ENCODE measurements at places on chromosomes 16 and 17. TPM values are rescaled to one million over a fixed set of nuclear protein-coding genes. Genes with fewer than 3 reads are reported as not detected.

DNA sequence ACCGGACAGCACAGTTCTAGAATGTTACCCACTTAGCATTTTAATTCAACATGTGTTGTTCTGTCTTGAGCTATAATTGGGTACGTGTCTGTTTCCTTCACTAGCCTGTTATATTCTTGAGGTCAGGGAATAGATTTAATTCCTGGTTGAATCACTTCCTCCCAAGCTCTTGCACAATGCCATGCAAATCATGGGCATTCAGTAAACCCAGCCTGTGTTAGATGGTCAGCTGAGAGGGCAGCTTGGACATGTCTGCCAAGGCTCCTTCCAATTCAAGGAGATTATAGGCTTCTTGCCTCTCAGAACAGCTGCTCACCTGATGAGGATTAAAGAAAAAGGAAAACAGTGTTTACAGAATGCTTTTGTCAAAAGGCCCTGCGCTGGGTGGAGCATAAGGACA lies 12.6 kb downstream of the C1QTNF1 start:
- H3K4me1 ChIP-seq: peaks cover 39% of the 10 kb centered on the region
- peak; percentile 45 for DNase-seq
- no peaks in the 10 kb centered on the region for H3K27me3 ChIP-seq

DNA sequence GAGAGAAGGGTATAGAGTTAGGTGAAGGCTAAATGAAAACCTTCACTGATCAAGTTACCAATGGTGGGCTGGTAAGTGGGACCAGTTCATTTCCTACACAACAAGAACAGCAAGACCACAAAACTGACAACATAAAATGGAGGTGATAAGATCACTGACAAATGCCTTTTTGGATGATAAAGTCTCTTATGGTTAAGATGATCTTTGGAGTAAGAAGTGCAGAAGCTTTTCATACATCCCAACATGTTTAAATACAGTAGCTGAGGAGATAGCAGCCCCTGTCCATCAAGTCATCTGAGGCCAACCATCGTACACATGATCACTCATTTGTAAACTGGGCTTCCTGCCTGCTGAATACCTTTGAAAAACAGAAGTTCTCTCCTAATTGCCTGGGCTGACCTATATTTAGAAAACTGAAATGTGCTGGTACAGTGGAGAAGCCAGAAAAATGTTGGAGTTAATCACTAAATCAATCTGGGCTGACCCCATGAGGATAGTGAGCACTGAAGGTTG lies 259.0 kb upstream of the ZFHX3 start:
- no peak overlapping the region for H3K27ac ChIP-seq
- no peaks in the 10 kb centered on the region for H3K36me3 ChIP-seq
- H3K27me3 ChIP-seq: no peaks in the 10 kb centered on the region
- H3K4me3 ChIP-seq: no peak overlapping the region
- no peak for DNase-seq

The TTLL6 gene
- not detected for polyA plus RNA-seq

The CBFA2T3 gene
- 1.6 TPM for polyA plus RNA-seq

The ZFHX3 gene
- polyA plus RNA-seq: 1.1 TPM

- H3K4me1 ChIP-seq: no peaks in the 10 kb centered on the region
- H3K36me3 ChIP-seq: no peaks in the 10 kb centered on the region
- no peak overlapping the region for H3K4me3 ChIP-seq
- no peak for DNase-seq
- no peaks in the 10 kb centered on the region for H3K27me3 ChIP-seq
These were observed 91.4 kb upstream of the SALL1 start for GRCh38 chr16:51242296-51242994.

- no peaks in the 10 kb centered on the region for H3K4me1 ChIP-seq
- H3K36me3 ChIP-seq: peaks cover 77% of the 10 kb centered on the region
- no peak overlapping the region for H3K27ac ChIP-seq
- no peaks in the 10 kb centered on the region for H3K27me3 ChIP-seq
- no peak for DNase-seq
- no peak overlapping the region for H3K4me3 ChIP-seq
These were observed 33.5 kb downstream of the TMEM186 start for GRCh38 chr16:8763899-8764298.

DNA sequence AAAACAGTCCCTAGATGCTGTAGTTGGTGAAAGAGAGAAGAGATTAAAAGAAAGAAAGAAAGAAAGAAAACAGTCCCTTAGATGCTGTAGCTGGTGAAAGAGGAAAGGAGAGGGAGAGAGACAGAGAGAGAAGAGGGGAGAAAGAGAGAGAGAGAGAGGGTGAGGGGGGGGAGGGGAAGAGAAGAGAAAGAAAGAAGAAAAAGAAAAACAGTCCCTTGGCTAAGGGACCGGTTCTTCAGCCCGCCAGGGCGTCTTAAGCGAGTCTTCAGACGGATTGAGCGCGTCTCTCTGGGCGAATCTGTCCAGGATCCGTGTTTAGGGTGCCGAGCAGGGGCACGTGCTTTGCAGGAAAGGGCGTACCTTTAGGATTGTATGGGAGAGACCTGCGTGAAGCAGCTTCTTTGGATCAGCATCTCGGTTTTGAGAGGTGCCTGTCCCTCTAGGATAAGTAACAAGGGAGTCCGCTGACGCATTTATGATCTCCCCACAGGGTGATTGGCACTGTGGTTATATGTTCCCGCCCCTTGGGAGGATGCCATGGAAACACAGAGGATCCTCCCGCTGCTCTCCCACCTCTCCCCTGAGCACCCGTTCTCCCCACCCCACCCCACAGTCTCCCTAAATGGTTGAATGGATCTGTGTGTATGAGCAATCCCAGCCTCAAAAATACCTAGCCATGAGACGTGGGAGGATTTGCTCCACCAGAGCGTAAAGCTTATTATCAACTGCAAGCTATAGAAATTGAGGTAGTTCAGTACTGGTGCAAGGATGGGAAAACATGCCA lies 16.7 kb downstream of the GNGT2 start:
- H3K4me1 ChIP-seq: no peaks in the 10 kb centered on the region
- H3K36me3 ChIP-seq: no peaks in the 10 kb centered on the region
- H3K4me3 ChIP-seq: peak overlapping the region; percentile 77
- no peaks in the 10 kb centered on the region for H3K27me3 ChIP-seq
- DNase-seq: peak; percentile 82

DNA sequence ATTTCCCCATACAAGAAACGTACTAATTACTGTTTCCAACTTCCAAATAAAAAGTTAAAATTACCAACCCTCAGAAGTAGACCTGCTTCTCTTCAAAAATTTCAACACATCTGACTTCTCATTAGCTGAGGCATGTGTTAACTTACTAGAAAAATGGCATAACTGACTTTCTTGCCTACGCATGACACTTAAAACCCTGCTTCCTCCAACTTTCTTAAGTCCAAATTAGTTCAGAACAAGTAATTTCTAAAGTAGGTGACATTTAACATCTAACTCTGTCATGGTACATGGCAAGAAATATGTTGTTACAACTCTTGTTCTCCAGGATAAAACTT lies 6.7 kb downstream of the USP7 start:
- peaks cover 89% of the 10 kb centered on the region for H3K4me1 ChIP-seq
- no peak overlapping the region for H3K4me3 ChIP-seq
- DNase-seq: no peak
- H3K27me3 ChIP-seq: no peaks in the 10 kb centered on the region
- H3K36me3 ChIP-seq: no peaks in the 10 kb centered on the region
- H3K27ac ChIP-seq: peak overlapping the region; percentile 72

GRCh38 chr16:69465083-69465721 lies 40.8 kb downstream of the CYB5B start:
- no peak overlapping the region for H3K4me3 ChIP-seq
- no peaks in the 10 kb centered on the region for H3K27me3 ChIP-seq
- no peak overlapping the region for H3K27ac ChIP-seq
- H3K4me1 ChIP-seq: no peaks in the 10 kb centered on the region
- DNase-seq: no peak

The AKAP10 gene
- 5.1 TPM for polyA plus RNA-seq

DNA sequence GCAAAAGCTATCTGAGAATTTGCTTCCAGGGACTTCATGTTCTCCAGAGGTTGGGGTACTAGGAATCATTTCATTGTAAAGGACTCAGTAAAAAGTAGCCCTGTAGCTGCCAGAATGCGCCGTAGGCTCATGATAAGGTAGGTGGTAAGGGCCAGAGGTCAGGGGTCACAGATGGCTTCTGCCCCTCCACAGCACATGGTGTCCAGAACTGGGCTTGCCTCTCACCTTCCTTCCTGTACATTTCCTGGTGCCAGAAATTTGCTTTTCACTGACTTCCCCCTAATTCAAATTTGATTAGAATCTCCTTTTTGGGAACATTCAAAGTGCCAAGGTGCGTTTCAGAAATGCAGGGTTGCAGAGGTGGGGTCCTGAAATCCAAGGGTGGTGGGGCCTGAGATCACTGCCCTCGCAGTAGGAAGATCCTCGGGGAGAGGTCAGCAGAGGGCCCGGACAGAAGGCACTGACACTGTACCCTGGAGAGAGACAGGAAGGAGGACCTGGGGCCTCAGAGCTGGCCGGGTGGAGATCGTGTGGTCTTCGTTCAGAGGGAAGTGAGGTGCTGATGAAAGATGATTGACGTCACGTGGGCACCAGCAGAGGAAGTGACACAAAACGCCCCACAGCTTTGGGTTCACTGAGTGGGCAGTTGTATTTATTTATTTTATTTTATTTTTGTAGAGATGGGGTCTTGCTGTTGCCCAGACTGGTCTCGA lies 25.5 kb upstream of the METRNL start:
- no peaks in the 10 kb centered on the region for H3K27me3 ChIP-seq
- peak overlapping the region; percentile 90 for H3K27ac ChIP-seq
- peaks cover 35% of the 10 kb centered on the region for H3K4me1 ChIP-seq

DNA sequence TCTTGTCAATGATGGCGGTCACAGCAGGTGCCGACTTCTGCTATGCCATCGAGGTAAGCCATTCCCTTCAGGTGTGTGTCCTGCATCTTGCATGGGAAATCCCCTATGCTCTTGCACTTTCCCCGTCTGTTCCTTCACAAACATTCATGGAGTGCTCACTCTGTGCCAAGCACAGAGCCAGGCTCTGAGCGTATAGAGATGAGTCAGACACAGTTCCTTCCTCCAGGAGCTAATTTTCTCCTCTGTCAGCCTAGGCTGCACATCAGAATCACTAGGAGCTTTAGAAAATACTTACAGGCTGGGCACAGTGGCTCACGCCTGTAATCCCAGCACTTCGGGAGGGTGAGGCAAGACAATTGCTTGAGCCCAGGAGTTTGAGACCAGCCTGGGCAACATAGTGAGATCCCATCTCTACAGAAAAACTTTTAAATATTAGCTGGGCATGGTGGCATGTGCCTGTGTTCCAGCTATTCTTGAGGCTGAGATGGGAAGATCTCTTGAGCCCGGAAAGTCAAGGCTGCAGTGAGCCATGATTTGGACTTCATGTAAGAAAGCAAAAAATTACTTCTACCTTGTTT lies 14.1 kb downstream of the PRMT7 start:
- H3K27ac ChIP-seq: no peak overlapping the region
- H3K4me3 ChIP-seq: no peak overlapping the region
- H3K4me1 ChIP-seq: no peaks in the 10 kb centered on the region
- DNase-seq: no peak
- H3K36me3 ChIP-seq: peaks cover 71% of the 10 kb centered on the region

GRCh38 chr17:15886804-15887203 lies 58.1 kb upstream of the ADORA2B start:
- H3K36me3 ChIP-seq: no peaks in the 10 kb centered on the region
- no peak overlapping the region for H3K27ac ChIP-seq
- no peaks in the 10 kb centered on the region for H3K4me1 ChIP-seq
- H3K4me3 ChIP-seq: no peak overlapping the region
- H3K27me3 ChIP-seq: no peaks in the 10 kb centered on the region

- no peaks in the 10 kb centered on the region for H3K36me3 ChIP-seq
- no peaks in the 10 kb centered on the region for H3K4me1 ChIP-seq
- H3K4me3 ChIP-seq: no peak overlapping the region
These were observed 888.1 kb downstream of the KCNJ2 start for GRCh38 chr17:71057448-71057847.

GRCh38 chr17:33057564-33057963 lies 65.9 kb downstream of the SPACA3 start:
- no peak for DNase-seq
- H3K27ac ChIP-seq: no peak overlapping the region
- no peak overlapping the region for H3K4me3 ChIP-seq
- no peaks in the 10 kb centered on the region for H3K36me3 ChIP-seq

The INCA1 gene
- 1.6 TPM for polyA plus RNA-seq

The TOM1L1 gene
- polyA plus RNA-seq: 45.2 TPM

The WFDC1 gene
- polyA plus RNA-seq: 13.9 TPM

DNA sequence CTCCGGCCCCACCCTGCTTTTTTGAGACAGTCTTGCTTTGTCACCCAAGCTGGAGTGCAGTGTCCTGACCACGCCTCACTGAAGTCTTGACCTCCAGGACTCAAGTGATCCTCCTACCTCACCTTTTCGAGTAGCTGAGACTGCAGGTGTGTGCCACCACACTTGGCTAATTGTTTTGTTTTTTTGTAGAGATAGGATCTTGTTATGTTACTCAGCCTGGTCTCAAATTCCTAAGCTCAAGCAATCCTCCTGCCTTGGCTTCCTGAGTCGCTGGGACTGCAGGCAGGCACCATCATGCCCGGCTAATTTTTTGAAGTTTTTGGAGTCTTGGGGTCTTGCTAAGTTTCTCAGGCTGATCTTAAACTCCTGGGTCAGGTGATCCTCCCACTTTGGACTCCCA lies 206.7 kb downstream of the SHISA9 start:
- no peak overlapping the region for H3K27ac ChIP-seq
- no peak overlapping the region for H3K4me3 ChIP-seq
- H3K27me3 ChIP-seq: no peaks in the 10 kb centered on the region
- no peaks in the 10 kb centered on the region for H3K36me3 ChIP-seq
- DNase-seq: no peak

DNA sequence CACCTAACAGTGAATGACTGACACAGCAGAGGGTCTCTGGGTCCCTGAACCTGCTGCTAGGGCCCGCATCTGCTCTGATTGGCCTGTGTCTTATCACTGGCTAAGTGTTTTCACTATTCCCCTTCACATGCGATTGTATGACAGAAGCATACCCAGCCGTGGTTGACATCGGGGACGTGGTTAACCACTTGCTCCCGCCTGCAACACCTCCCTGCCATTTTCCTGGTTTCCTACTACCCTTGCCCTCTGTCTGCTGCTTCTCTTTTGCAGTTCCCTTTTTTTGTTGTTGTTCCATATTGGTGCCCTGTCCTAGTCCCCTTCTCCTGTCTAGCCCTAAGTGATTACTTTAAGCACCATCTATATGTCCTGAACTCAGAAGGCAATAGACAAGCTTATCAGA lies 177.0 kb downstream of the RGS9 start:
- no peak overlapping the region for H3K4me3 ChIP-seq
- H3K36me3 ChIP-seq: no peaks in the 10 kb centered on the region
- DNase-seq: no peak
- no peaks in the 10 kb centered on the region for H3K27me3 ChIP-seq

GRCh38 chr16:12557786-12558185 lies 245.9 kb downstream of the CPPED1 start:
- no peak overlapping the region for H3K27ac ChIP-seq
- DNase-seq: no peak
- H3K4me1 ChIP-seq: no peaks in the 10 kb centered on the region
- no peak overlapping the region for H3K4me3 ChIP-seq
- H3K36me3 ChIP-seq: no peaks in the 10 kb centered on the region

GRCh38 chr16:58365623-58366022 lies 26.6 kb upstream of the GINS3 start:
- H3K27ac ChIP-seq: no peak overlapping the region
- no peaks in the 10 kb centered on the region for H3K4me1 ChIP-seq
- DNase-seq: no peak
- H3K4me3 ChIP-seq: no peak overlapping the region
- no peaks in the 10 kb centered on the region for H3K36me3 ChIP-seq

All from stomach (tissue), 19 donors.